ENCODE measurements at places on chromosomes 4 and X.

DNA sequence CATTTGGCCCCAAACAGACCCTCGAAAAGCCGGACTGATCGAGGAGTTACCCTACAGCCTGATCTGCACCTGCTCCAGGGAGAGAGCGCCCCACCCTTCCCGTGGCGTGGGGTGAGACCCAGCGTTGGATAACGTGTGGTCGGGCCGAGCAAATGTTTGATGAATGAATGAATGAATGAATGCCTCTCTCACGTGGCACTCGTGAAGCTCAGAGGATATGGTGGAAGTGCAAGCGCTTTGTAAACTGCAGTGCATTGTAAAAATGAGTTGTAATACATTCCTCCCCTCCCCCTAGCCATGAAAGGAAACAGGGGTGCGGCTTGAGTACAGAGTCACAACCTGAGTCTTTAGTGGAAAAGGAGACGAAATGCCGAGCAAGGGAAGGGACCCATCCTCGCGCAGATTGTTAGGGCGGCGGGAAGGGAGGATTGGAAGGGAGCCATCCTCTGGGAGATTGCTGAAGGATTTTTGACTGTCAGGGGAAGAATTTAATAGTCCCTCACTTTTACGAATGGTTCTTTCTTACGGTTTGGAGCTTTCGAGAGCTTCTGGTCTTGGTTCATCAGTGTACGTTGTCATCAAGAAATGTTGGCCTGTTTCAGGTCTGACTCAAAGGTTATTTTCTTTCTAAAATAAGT is 772 bp upstream of the FBXW7 start:
- no peak for DNase-seq

DNA sequence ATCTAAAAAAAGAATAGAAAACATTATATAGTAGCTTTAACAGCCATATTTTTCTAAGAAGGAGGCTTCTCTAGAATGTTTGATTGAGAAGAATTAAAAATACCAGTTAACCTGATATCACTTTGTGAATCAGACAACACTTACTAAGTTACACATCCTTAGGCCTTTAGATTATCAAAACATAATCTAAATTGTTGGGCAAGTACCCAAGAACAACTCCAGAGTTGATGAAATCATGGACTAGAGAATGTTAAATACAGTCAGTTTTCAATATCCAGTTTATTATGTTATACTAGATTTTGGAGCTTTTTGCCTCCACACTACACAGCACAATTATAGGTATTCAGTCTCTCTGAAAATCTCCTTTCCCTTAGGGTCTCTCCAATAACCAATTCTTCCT is 39.6 kb downstream of the ARL13A start:
- DNase-seq = no peak

- no peak for DNase-seq
These were observed 115.1 kb downstream of the PPP3CA start for GRCh38 chr4:101232074-101232776.

GRCh38 chrX:151641564-151641963 is 53.7 kb upstream of the PRRG3 start:
- DNase-seq = no peak

DNA sequence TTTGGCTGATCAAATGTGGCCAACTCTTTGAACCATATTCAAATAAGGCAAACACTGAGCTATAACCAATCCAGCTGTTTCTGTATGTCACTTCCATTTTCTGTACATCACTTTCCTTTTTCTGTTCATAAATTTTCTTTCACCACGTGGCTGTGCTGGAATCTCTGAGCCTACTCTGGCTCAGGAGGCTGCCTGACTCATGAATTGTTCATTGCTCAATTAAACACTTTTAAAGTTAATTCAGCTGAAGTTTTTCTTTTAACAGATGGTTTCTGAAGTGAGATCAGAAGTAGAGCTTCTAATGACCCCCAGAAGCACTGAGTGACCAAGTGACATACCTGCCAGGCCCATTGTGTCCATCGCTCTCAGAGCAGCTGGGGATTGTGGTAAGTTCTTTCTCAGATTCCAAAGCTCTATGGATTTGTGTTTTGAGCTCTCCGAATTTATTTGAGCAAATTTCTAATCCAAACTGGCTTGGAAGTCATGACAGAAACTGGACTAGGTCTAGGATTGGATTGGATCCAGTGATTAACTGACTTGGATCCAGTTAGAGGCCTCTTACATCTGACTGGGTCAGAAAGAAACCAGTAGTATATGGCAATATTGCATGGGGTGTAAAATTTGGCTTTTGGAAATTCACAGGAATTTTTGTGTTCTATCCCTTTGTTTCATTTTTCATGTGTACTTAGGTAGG is 121.2 kb upstream of the BANK1 start:
- DNase-seq = no peak

- no peak for DNase-seq
These were observed 63.7 kb upstream of the GDPD2 start for GRCh38 chrX:70359458-70359857.

GRCh38 chr4:134382478-134383227 is 181.1 kb upstream of the PABPC4L start:
- DNase-seq = no peak

- no peak for DNase-seq
These were observed 130.6 kb upstream of the PITX2 start for GRCh38 chr4:110753466-110753865.

- DNase-seq = no peak
These were observed 340 bp downstream of the HNRNPD start for GRCh38 chr4:82373486-82373815.

DNA sequence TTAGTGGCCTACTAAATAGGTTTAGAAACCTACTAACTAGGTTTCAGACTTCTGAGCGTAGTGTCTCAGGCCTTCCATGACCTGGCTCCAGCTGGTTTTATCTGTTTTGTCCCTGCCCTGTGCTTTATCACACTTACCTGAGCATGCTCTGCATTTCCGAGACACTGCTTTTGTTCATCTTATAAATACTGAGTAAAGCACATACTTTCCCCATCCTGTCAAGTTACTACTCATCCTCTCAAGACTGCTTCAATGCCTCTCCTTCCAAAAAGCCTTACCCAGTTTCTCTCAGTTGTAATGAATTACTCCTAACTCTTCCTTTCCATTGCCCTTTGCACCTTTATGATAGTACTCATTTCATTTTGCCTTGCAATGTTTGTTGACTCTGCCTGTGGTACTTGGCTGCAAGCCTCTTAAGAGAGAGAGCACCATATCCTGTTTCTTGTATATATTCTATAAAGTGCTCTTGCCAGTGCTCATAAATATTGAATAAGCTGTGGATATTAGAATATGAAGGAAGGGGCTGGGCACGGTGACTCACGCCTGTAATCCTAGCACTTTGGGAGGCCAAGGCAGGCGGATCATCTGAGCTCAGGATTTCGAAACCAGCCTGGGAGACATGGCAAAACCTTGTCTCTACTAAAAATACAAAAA is 34.4 kb downstream of the SLAIN2 start:
- DNase-seq = no peak

GRCh38 chr4:3419836-3420605 is 21.7 kb upstream of the HGFAC start:
- DNase-seq = no peak

DNA sequence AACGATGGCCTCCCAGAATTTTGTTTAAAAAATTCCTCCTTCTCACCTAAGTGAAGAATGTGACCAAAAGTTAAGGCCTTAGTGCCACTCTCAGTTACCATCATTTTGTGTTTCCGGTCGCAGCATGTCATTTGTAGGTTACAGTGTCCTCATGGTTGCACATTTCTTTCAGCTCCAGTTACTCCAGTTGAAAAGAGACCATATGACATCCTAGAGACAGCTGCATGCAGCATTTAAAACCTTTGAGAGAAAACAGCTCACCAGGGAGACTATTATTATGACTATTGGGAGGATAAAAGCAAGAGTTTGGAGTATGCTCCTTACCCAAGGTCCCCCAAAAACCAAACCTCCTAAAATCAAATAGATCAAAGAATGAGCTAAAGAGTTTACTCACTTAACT is 45.8 kb downstream of the MGARP start:
- DNase-seq = no peak

- DNase-seq = no peak
These were observed 18.5 kb upstream of the ASB5 start for GRCh38 chr4:176287546-176287945.

DNA sequence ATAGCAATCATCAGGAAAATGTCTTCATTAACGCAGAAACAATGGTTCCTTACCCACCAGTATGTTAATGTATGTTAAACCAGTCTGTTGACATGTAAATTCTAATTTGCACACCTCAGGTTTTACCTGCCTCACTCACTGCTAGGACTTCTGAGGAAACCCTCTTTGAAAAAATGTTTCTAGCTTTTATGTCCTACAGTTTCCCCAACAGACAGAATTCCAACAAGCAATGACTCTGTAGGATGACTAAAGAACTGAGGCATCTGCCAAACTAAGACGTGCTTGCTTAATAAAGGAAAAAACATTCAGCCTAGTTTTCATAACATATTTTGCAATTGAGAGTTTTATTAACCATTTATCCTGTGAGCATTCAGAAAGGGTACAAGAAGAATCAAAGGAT is 20.6 kb upstream of the SOX3 start:
- DNase-seq = no peak

DNA sequence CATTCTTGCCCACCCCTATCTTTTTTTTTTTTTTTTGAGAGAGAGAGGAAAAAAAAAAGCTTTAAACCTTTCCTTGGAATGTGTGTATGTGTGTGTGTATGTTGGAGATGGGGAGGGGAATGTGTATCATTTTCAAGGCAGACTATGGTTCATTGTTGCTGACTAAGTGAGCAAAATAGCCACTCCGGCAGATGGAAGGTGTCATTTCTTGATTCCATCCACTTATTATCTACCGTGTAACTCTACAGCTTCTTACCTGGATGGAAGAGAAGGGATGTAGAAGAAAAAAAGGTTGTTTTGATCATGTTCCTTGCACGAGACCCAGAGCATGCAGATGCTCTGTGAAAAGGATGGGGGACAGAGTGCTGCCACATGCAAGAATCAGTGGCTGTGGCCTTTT is 5.9 kb upstream of the GK2 start:
- no peak for DNase-seq

GRCh38 chr4:84877051-84877833 is 89.2 kb downstream of the WDFY3 start:
- no peak for DNase-seq

DNA sequence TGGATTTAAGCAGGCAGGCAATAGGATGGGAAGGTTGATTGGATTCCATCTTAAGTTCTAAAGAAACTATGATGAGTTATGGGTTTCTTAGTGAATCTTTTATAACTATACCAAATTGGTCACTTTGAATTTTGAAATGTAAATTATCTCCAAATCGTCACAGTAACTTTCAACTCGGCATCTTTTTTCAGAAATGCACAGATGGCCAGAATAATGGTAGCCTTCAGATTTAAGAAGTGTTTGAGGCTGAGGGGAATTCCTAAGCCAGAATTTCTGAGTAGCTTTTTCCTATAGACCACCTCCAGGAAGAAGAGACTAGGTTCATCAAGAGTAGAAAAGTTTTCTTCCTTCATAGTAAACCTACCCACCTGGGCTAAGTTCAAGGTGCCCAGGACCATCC is 663.7 kb upstream of the TENM3 start:
- DNase-seq = no peak

DNA sequence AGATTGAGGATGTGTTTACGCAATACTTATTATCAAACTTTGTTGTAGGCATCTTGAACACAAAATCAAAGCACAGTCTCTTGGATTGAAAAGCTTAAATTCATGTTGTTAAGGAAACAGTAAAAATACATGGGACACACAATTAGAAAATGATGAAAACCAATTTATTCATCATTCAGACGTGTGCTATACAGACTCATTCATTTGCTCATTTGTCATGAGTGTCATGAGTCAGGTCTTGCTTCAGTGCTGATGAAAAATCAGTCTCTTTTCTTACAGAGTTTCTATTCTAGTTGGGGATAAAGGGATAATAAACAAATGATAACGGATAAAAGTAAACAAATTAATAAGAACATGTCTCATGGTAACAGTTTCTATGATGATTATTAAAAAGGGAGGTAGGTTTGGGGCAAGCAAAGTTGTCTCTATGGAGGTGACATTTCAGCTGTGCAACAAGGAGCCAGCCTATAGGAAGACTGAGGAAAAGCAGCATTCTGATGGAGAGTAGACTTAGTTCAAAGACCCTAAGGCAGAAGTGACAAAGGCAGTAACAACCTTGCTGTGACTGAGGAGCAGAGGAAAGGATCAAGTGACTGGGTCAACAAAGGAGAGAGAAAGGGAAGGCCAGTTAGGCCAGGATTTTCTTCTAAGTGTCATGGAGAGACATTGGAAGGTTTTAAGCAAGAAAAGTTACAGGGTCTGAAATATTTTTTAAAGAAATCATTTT is 224.0 kb upstream of the HHIP start:
- no peak for DNase-seq

DNA sequence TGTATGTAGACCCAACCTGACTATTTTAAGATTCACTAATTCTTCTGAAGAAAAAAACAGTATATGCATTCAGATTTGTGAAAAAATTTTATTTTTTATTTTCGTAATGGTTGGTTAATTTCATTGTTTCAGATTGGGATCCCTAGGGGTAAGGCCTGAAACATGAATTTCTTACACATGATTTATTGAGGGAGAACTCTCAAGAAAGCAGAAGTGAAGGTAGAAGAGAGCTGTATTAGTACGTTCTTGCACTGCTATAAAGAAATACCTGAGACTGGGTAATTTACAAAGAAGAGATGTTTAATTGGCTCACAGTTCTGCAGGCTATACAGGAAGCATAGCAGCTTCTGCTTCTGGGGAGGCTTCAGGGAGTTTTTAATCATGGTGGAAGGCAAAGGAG is 611.9 kb upstream of the TECRL start:
- DNase-seq = no peak

- DNase-seq = no peak
These were observed 40.1 kb downstream of the HTT-AS start for GRCh38 chr4:3034231-3034630.

DNA sequence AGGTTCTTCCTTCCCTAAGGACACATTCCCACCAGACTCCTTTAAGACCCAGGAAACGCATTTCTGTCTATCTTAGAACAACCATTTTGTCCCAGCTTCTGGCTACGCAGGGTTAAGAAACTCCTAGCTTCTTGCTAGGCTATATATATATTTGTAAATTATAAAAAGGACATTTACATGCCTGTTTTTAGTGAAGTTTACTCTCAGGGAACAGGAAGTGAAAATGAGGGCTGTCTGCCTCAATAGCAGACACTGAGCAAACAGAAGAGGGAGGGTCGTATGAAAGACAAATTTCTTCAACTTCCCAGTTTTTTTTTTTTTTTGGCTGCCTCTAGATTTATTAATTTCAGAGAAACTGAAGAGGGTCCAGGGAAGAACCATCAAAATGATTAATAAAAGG is 9.3 kb upstream of the FRMPD3 start:
- DNase-seq = no peak

GRCh38 chr4:151532001-151532708 is 123.2 kb downstream of the FHIP1A start:
- no peak for DNase-seq

GRCh38 chrX:29241809-29242208 is 654.6 kb downstream of the IL1RAPL1 start:
- DNase-seq = no peak

GRCh38 chr4:36446275-36446674 is 164.9 kb downstream of the DTHD1 start:
- DNase-seq = no peak

DNA sequence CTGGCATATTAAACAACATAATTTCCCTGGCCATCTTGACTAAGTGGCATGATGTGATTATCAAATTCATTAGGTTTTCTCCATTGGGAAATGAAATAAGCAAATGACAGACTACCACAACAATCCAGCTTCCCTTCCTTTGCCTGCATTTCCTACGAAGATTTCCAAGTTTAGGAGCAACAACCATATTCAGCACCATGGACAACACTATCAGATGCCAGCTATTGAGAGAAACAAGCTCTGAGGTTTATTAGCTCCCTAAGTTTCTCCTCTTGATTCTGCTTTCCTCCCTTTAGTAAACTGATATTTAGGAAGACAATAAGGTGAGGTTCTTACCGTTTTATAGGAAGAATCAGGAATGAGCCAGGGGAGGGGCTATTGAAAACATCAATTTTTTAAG is 36.2 kb downstream of the DCX start:
- DNase-seq = no peak

Data from stimulated activated CD8-positive, alpha-beta memory T cell treated with anti-CD3 and anti-CD28 coated beads, Interleukin-15, amount 100 ng/mL, for 4 hours (primary cell).